ENCODE measurements at places on chromosomes 7 and 10. TPM values are rescaled to one million over a fixed set of nuclear protein-coding genes. Genes with fewer than 3 reads are reported as not detected.

DNA sequence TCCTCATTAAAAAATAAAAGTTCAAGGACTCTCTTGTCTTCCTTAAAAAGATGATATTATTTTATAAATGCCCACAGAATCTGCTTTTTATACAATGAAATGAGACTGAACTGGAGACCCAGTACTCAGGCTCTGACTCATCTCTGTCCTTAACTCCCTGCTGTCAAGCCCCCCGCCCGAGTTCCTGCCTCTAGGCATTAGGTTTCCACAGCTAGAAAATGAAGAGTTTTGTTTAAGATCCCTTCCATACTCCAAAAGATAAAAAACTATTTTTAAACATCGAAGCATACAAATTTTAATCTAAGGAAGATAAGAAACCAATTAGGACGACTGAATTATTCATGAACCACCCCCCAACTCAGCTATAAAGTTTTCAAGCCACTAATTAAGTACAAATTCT is 97.7 kb upstream of the FEZF1 start:
- DNase-seq, result no peak

- no peak for DNase-seq
Measured at GRCh38 chr7:96833676-96834453, 124.2 kb upstream of the SEM1 start.

DNA sequence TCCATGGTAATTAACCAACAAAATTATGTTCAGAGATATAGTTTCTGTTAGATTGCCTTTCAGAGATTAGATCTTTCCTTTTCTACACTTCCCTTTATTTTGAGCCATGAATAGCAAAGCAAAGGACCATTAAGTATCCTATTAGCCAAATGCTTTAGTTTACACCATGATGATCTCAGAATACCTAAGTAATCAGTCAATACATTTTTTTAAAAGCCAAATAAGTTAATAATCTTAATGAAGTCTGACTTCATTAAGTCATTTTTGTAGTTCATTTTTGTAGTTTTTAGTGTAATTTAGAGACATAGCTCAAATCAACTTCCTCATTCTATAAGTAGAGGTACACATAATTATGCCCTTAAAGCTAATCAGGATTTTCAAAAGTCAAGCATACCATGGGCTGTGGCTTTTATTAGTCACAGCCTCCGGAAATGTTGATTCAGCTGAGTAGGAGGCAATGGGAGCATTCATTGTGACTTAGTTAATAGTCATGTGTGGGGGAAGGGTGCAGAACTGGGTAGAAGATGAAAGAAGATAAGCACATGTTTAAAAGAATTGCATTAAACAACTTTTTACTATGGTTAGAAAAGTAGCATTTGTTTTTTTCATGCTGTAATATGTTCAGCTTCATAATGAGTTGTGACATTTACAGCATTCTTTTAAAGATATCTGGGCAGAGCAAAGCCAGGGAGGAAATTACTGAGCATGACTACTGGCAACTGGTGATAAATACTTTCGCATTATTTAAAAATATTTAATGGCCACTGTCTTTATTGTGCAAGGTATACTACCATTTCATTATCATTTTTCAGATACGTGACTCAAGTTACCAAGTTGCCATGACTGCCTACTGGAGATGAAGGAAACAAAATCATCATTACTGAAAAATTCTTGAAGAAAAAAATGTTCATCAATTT is 57.3 kb upstream of the CCDC71L start:
- peak; percentile 57 for DNase-seq

DNA sequence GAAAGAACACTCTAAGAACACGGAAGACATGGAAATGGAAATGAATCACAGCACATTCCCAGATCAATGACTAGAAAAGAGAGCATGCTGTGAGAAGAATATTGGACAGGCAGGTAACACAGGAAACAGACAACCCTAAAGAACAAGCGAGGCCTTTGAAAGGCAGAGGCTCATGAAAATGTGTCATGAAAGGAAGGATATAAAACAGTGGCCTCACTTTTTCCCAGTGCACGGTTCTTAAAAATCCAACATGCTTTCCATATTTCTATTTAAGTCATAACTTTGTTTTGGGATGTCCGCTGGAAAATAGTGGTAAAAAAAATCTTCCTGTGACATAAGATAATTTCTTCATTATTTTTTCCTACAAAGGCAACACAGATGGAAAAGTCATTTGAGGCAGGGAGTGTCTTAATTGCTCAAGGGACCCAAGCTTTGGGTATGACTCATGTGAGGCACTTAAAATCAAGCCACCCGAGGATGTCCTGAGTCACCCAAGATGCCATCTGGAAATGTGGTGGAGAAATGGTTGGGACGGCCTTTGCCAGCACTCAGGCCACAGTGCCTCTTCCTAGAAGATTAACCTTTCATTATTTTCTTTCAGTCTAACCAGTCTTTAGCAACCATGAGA is 17.0 kb downstream of the ITIH5 start:
- no peak for DNase-seq

DNA sequence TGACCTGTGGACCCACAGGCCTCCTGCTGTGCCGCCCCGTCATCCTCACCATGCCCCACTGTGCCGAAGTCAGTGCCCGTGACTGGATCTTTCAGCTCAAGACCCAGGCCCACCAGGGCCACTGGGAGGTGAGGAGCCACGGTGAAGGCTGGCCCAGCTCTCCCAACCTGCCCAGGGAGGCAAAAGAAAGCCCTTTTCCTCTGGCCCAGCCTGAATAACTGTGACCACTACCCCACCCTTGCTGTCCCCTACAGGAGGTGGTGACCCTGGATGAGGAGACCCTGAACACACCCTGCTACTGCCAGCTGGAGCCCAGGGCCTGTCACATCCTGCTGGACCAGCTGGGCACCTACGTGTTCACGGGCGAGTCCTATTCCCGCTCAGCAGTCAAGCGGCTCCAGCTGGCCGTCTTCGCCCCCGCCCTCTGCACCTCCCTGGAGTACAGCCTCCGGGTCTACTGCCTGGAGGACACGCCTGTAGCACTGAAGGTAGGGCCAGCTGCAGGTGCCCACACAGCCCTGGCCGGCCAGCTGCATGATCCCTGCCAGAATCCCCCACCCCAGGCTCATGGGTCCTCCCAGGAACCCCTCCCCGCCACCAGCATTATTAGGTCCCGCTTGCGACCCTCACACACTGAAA is 25.5 kb upstream of the SLC29A3 start:
- DNase-seq, result no peak

DNA sequence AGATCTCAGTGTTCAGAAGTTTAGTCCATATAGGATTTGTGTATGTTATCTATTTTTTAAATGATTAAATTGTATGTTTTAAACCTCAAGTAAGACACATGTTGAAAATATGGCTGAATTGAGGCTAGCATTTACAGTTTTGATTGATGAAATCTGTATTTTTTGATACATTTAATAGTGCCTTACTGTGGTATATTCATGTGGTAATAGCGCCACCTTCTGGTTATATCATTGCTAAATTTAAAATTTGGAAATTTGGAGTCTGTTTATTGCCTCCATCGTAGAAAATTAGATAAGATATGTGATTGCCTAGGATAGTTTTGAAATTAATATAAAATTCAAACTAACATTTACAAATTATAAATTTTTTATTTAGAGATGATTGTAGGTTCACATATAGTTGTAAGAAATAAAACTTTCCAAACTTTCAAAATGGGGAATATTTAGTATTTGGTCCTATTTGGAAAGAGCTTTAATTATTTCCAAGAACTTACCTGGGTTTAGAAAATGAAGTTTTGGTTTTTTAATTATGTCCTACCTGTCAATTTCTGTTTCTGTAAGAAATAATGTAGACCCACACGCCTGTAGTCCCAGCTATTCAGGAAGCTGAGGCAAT is 19.1 kb upstream of the ARMS2 start:
- peak; percentile 24 for DNase-seq

The NRCAM gene
- total RNA-seq, result 0.46 TPM

The PSMA2 gene
- 104 TPM for total RNA-seq

The LIPF gene
- not detected for total RNA-seq

The C10orf62 gene
- total RNA-seq, result not detected

The ADAMTS14 gene
- total RNA-seq, result not detected

The NCOA4 gene
- 171 TPM for total RNA-seq
